ENCODE measurements at places on chromosomes 4 and X. TPM values are rescaled to one million over a fixed set of nuclear protein-coding genes. Genes with fewer than 3 reads are reported as not detected.

The FAM53A gene
- total RNA-seq: 1.00 TPM

The TRO gene
- total RNA-seq: 4.6 TPM

The NEIL3 gene
- 0.16 TPM for total RNA-seq

The PAQR3 gene
- 9.5 TPM for total RNA-seq

The VCX gene
- total RNA-seq: not detected
